HEK293T (cell line): ENCODE measurements at places on chromosomes 2 and 18.

- DNase-seq, result no peak
Measured at GRCh38 chr2:109194620-109194937, 65.6 kb downstream of the SH3RF3 start.

DNA sequence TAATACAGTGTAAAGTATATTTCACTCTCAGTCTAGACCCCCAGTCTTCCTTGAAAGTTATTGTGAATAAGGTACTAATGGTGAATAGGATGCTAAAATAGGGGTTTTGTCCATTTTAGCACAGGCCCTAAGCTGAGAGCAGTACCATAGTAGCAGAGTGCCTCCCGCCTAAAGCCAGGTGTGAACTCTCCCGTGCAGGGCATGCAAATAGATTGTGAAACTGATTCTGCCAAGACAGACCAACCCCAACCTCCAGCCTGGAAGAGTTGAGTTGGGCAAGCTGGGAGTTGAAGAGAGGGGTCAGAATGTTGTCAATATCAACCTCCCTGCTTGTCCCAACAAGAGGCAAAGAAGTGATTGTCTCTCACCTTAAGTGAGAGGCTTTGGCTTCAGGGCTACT lies 97.4 kb upstream of the CYRIA start:
- no peak for DNase-seq

GRCh38 chr2:211766689-211767088 lies 771.9 kb downstream of the ERBB4 start:
- no peak for DNase-seq

DNA sequence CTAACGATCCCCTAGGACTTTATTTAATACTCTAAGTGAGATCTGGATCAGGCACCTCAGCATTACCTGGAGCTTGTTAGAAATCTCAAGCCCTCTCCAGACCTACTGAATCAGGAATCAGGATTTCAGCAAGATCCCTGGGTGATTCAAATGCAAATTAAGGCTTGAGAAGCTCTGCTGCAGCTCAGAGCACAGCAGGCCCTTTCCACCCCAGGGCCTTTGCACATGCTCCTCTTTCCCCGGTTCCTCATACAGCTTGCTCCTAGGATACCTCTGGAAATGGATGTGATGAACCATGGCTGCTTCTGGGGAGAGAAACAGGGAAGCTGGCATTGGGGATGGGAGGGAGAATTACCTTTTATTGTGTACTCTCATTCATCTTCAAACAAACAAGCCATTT lies 40.3 kb upstream of the MGAT4A start:
- DNase-seq, result no peak

DNA sequence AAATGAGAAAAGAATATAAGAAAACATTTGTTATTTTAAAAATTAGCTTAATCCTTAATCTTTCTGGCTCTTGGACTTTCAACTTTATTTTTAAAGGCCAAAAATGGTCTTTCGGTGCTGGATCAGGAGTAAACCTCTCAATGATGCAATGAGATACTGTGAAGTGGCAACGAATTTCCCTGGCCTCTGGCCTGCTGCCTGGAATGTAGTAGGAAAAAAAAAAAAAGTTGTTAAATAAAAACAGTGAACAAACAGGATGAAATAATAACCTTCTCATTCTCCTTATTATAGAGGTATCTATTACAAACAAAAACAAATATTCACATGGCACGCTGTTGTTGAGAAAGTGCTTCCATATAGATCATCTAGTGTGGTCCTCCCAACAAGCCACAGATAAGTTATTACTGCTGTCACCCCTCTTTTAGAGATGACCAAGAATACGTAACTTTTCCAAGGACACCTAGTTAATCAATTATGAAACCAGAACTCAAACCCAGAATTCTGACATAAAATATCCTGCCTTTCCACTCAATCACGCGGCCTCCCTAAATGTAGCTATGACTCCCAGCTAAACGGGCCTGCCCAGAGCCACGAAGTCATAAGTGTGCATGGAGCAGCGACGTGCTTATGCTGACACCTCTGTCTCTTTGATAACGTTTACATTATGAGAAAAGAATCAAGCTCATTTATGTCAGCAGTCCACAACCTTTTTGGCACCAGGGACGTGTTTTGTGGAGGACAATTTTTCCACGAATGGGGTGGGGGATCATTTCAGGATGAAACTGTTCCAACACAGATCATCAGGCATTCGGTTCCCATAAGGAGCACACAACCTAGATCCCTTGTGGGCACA lies 170.9 kb downstream of the BCL2 start:
- DNase-seq, result no peak

- no peak for DNase-seq
Measured at GRCh38 chr2:70977605-70978205, 725 bp upstream of the ANKRD53 start.

GRCh38 chr2:216934151-216934550 lies 74.3 kb upstream of the TNP1 start:
- DNase-seq, result no peak

DNA sequence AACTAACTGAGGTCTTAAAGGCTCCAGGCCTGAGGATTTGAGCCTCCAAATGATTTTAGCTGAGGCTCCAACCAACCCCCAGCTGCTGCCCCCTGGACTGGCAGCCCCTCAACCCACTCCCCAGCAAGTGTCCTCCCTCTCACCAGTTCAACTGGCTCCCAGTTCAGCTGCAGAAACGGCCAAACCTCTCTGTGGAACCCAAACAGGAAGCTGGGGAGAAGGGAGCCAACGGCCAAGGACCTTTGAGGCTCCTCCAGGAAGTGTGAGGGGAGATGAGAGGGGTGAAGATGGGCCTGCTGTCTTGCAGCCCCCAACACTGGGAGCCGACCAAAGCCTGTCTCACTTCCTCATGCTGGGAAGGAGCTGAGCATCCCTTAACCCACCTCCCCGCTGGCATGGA lies 24.9 kb downstream of the ZFP36L2 start:
- no peak for DNase-seq

DNA sequence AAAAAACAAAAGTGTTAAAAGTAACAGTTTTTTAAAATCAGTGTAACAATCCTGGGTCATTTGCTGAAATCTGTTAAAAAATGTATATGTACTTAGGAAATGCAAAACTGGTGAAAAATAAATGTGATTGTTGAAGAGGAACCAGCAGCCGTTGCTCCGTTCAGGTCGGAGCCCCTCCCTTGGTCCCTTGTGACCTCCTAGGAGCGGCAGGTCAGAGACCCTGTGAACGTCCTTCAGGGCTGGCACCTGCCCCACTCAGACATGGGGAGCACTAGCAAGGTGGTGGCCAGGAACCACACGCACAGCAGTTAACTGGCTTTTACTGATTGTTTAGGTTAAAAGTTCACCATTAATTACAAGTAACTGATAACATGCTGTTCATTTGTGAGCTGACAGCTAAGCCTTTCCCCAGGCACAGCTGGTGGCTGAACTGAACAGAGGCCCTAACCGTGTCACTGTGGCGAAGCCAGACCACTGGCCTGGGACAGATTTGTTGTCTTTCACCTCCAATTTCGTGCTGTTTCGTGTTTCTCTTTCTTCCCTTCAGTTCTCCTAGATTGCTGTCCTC lies 159.2 kb upstream of the ALKAL2 start:
- DNase-seq, result no peak

DNA sequence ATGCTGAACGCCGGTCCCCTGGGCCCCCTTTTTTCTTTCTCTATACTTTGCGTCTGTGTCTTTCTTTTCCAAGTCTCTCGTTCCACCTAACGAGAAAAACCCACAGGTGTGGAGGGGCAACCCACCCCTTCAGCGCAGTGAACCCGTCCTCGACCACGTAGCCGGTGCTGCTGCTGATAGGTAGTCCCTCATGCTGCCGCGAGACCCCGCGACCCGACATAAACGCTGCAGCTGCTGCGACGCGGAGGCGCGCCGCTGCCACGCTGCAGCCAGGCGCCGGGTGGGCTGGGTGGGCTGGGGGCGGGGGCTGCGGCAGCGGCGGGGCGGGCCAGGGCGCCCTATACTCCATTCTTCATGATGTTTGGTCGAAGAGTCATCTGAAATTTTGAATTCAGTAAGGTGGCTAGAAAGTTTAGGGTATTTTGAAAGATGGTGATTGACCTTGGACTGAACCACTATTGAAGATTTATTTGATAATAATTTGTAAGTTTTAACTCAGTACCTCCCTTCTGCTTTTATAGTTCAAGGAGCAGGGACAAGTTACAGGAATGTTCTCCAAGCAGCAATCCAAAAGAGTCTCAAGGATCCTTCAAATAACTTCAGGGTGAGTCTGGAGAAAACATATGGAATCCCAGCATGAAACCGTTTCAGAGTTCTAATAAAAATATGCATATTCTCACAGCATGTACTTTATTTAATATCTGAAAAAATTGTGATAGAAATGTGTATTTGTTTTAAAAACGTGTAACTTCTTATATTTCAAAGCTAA lies 24.1 kb downstream of the CFLAR start:
- no peak for DNase-seq
